Sciatic nerve (tissue), 2 donors: ENCODE measurements at places on chromosomes 12 and 14. TPM values are rescaled to one million over a fixed set of nuclear protein-coding genes. Genes with fewer than 3 reads are reported as not detected.
A peak's percentile ranks its signal among the peaks of the same experiment; 100 is the strongest.

The BEGAIN gene
- total RNA-seq, result 12.3 TPM

The SDR9C7 gene
- 0.18 TPM for total RNA-seq

The SIRT4 gene
- 0.76 TPM for total RNA-seq

The IFI27 gene
- 219 TPM for total RNA-seq

The HIF1A gene
- 123 TPM for total RNA-seq

The UNC79 gene
- 0.62 TPM for total RNA-seq

DNA sequence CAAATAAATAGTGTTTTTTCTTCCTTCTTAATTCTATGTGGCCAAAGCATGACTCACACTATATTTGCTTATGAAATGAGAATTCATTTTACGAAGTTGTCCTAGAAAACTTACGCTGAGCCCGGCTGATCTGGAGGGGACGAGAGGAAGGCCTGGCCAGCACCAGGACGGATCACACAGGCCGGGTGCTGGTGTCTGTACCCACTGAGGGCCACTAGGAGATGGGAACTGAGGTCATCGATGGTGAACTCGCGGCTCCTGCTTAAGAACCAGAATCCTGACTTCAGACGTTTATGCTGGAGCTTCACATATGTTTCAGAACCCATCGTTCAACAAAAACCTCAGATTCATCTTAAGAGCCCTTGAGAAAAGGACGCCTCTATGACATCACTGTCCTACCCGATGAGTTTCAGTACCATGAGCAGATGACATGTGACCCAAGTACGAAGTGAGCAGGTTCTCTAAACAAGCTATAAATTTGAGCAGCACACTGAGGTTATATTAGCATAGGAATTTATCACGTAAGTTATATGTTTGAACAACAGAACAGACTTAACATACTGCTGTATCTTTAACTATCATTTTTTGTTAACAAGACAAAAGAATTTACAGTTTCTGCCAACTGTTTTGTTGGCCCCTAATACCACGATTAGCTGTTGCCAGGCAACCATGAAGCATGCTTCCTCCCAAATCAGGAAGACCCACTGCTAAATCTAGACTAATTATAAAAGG, 111.9 kb downstream of the FOXN3 start:
- DNase-seq, result peak; percentile 66

DNA sequence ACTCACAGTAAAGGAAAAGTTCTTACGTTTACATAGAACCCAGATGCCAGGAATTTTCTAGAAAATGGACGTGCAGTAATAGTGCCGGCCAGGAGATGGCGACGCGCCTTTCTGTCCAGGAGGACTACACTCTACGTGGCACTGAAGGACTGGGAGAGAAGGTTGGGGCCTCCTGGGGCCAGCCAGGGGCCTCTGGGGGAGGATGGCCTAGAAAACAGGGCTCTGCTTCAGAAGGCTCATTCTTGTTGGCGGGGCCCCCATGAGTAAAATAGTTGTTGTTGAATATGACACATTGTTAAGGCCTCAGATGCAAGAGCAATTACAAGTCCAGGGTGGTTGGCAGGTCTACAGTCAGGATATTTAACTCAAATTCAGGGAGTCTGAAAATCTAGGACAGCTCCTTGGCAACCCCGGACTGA, 120.1 kb upstream of the MAX start:
- peak; percentile 78 for DNase-seq

DNA sequence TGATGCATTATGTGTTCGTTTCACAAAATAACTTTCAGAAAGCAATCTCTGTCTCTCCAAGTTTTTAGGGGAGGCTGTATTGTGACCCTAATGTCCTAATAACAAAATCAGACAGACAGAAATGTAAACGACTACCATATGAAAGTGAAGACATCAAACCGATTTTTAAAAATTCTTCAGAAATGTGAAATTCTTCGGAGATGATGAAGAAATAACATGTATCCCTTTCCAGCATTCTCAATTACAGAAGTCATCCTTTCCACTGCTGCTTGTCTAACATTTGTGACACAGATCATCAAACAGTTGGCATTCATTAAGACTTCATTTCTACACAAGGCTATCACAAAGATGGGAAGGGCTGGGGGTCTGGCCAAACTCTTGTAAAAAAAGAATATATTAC, 41.0 kb downstream of the DMAC2L start:
- DNase-seq, result no peak

DNA sequence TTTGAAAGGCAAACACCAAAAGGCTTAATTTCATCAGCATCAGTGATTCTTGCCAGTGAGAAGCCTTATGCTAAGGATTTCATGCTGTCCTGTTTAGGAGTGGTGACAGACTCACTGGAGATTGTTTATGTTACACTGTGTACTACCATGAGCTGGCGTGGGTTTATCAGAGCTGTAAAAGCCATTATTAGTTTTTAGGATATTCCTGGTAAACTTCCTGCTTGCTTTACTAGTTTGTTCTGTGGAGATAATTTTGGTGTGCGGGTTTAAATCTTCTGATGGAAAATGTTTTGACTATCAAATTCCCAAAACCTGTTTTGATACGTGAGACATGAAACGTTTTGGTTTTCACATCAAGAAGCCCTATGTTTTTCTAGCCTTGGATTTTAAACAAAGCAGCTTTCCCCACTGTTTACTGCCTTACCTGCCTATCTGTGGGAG, 15.2 kb downstream of the PPFIBP1 start:
- no peak for DNase-seq

GRCh38 chr14:37257501-37258070, 59.8 kb downstream of the MIPOL1 start:
- no peak for DNase-seq

GRCh38 chr12:68240079-68240478, 13.3 kb downstream of the IL22 start:
- DNase-seq, result no peak
